H9 (cell line): ENCODE measurements at places on chromosomes 6 and 20.

GRCh38 chr20:59576216-59576953 lies 28.0 kb upstream of the PHACTR3 start:
- no peaks in the 10 kb centered on the region for H3K4me1 ChIP-seq
- no peak overlapping the region for H3K27ac ChIP-seq
- peaks cover 24% of the 10 kb centered on the region; the same call in 1 of the 2 replicates for H3K27me3 ChIP-seq
- peak; percentile 62 for DNase-seq
- H3K4me3 ChIP-seq: peak overlapping the region; percentile 46

DNA sequence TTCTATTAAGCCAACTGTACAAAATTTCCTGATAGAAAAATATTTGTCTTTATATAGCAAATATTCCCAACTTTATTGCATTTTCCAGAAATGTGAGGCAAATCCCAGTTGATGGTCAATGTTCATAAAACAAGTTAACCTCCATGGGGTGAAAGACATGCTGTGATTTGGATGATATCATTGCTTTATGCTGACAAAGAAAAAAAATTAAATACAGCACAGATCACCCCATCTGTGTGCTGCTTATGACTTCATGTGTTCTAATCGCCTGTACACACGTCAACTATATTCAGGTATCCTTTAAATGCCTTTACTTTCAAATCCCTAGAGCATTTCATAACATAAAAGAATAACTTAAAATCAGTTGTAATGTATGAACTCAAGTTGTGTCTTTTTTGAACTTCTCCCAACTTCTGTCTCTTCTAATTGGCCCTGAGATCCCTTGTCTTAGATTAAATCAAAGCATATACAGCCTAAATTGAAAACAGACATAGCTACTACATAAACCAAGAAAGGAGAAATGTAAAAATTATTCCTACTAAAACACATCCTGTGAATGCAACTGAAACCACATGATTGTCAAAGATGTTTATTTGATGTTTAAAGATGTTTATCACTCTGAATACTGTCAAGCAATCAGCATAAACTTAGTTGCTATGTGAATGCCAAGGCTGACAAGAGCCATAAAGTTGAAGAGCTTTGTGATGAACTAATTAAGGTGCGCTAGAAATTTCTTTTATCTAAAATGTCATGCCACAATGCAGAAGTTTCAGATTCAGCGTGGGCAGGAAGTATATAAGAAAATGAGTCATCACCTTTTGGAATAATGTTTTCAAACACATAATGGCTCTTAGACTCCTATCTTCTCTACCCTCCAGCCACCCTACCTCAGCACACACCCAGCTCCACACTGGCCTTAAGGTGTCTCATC lies 68.7 kb downstream of the FILIP1 start:
- H3K4me3 ChIP-seq: no peak overlapping the region
- no peaks in the 10 kb centered on the region for H3K36me3 ChIP-seq
- DNase-seq: no peak
- H3K27ac ChIP-seq: no peak overlapping the region
- no peaks in the 10 kb centered on the region for H3K4me1 ChIP-seq

- no peak overlapping the region for H3K4me3 ChIP-seq
- no peaks in the 10 kb centered on the region for H3K36me3 ChIP-seq
- no peaks in the 10 kb centered on the region for H3K4me1 ChIP-seq
- no peak for DNase-seq
Observed at GRCh38 chr6:134233180-134233955, 84.5 kb downstream of the SGK1 start.

DNA sequence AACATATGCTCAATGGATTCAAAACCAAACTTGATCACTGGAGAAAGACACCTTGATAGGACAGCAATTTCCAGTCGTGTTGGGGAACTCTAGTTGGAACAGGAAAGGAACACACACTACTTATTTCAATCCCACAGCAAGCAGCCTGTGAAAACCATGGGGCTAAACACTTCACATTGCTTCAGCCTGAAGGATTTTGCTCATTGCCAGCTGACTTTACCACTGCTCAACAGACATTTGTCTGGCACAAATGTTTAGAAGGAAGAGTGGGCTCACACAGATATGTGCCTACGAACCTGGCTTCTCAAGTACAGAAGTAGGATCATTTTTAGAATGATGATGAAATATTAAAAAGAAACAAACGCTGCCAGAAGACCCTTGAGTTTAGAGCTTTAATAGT lies 598.1 kb downstream of the PHF3 start:
- H3K27ac ChIP-seq: no peak overlapping the region
- no peaks in the 10 kb centered on the region for H3K4me1 ChIP-seq
- no peak overlapping the region for H3K4me3 ChIP-seq
- no peak for DNase-seq

- H3K27me3 ChIP-seq: no peaks in the 10 kb centered on the region
- H3K27ac ChIP-seq: no peak overlapping the region
- peaks cover 2% of the 10 kb centered on the region; the same call in 1 of the 2 replicates for H3K4me1 ChIP-seq
- H3K4me3 ChIP-seq: no peak overlapping the region
Observed at GRCh38 chr6:79416931-79417330, 120.3 kb downstream of the LCA5 start.

- no peak for DNase-seq
- no peaks in the 10 kb centered on the region for H3K27me3 ChIP-seq
- no peaks in the 10 kb centered on the region for H3K36me3 ChIP-seq
- peaks cover 5% of the 10 kb centered on the region; the same call in 1 of the 2 replicates for H3K4me1 ChIP-seq
Observed at GRCh38 chr6:97850458-97851212, 567.6 kb upstream of the MMS22L start.

DNA sequence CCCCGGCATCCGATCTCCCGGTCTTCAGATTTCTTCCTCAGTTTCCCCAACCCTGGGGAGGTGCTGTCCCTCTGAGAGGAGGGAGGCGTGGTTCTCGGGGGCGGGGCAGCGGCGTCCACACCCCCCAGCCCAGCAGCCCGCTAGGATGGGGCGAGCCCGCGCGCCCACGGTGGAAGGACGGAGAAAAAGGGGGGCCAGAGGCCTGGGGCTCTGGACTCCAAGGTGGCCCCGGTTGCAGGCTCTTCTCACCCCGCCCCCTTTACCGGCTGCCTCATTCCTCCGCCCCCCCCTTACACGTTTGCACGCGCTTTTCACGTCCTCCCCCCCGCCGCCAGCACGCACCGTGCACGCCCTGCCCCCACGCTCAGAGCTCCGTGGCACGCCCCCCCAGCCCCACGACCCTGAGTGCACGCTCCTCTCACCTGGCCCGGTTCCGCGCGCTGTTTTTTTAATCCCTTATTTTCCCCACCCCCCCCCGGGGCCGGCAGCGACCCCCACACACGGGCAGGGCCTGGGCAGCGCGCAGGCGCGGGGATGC lies 402 bp downstream of the ZBTB12 start:
- no peaks in the 10 kb centered on the region; the same call in 1 of the 2 replicates for H3K4me1 ChIP-seq
- H3K27ac ChIP-seq: no peak overlapping the region
- no peaks in the 10 kb centered on the region for H3K27me3 ChIP-seq
- H3K36me3 ChIP-seq: peaks cover 12% of the 10 kb centered on the region
- DNase-seq: no peak

GRCh38 chr6:119124079-119124824 lies 45.8 kb upstream of the FAM184A start:
- DNase-seq: no peak
- no peaks in the 10 kb centered on the region for H3K27me3 ChIP-seq
- H3K36me3 ChIP-seq: no peaks in the 10 kb centered on the region
- no peak overlapping the region for H3K27ac ChIP-seq

- H3K4me1 ChIP-seq: no peaks in the 10 kb centered on the region
- DNase-seq: no peak
- no peak overlapping the region for H3K4me3 ChIP-seq
Observed at GRCh38 chr20:24148372-24148771, 159.8 kb upstream of the GGTLC1 start.

DNA sequence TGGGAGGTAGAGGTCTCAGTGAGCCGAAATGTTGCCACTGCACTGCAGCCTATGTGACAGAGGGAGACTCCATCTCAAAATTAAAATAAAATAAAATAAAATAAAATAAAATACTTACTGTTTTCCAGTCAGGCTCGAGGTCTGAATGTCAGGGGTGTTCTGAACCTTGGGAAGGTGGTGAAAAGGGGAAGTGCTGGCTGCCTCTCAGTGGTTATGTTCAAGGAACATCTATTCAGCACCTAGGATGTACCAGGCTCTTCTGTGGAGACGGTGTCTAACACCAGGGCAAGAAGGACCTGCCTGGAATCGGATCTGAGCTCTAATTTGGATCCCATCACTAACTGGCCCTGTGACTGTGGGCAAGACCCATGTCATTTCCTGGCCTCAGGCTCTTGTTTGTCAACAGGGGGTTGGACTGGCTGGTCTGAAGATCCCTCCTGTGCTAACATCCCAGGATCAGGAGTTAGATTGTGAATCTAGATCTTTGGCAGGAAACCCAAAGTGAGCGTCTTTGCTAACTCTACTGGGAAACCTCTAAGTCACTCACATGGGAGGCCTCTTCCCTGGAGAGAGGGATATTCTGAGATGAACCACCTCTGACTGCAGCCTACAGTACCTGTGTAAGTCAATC lies 63.4 kb upstream of the SIRPG start:
- H3K27me3 ChIP-seq: peaks cover 12% of the 10 kb centered on the region; the same call in 1 of the 2 replicates
- H3K36me3 ChIP-seq: peaks cover 3% of the 10 kb centered on the region; the same call in 2 of the 3 replicates
- H3K27ac ChIP-seq: no peak overlapping the region
- H3K4me1 ChIP-seq: peaks cover 19% of the 10 kb centered on the region
- no peak overlapping the region for H3K4me3 ChIP-seq

DNA sequence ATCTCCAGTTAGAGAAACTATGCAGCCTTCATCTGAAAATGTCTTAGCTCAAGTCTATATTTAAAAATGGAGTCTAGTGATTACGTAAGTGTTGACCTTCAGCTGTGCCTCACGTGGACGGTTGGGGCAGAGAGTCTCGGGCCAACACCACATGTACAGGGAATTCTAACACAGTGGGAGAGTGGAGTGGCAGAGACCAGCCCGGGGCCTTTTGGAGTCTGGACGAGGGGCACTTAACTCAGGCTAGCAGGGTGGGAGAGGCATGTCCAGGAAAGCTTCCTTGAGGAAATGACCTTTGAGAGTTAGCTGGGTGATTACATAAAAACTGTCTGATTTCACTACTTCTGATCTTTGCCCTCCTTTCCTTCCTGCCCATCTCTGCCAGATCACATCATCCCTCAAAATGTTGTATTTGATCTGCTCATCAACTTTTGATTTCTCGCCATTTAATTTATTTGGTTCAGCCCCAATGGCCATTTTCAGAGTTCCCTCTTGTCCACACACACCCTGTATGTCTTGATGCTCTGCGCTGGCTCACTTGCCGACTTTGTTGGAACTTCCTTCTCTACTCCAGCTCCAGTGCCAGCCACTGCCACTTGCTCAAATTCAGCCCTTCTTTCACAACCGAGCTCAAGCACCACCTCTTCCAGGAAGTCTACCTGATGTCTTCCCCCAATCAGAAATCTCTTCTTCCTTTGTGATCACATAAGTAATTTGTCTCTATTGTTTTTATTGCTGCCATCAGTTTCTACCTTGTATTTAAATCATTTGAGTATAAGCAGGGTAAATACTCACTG lies 2.6 kb downstream of the ARMC2 start:
- H3K4me3 ChIP-seq: no peak overlapping the region
- no peak overlapping the region for H3K27ac ChIP-seq
- no peak for DNase-seq
- H3K36me3 ChIP-seq: peaks cover 14% of the 10 kb centered on the region; the same call in 2 of the 3 replicates

DNA sequence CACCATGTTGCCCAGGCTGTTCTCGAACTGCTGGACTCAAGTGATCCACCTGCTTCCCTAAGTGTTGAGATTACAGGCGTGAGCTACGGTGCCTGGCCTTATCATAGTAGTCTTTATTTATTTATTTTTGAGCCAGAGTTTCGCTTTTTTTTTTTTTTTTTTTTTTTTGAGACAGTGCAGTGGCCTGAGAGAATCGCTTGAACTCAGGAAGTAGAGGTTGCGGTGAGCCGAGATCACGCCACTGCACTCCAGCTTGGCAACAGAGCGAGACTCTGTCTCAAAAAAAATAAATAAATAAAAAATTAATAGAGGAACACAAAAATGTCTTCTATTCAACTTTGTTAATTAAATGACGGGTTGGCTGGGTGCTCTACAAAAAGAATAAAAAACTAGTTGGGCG lies 12.9 kb downstream of the MAPRE1 start:
- DNase-seq: no peak
- no peaks in the 10 kb centered on the region for H3K27me3 ChIP-seq
- H3K27ac ChIP-seq: no peak overlapping the region
- no peaks in the 10 kb centered on the region for H3K4me1 ChIP-seq
- H3K36me3 ChIP-seq: peaks cover 89% of the 10 kb centered on the region

DNA sequence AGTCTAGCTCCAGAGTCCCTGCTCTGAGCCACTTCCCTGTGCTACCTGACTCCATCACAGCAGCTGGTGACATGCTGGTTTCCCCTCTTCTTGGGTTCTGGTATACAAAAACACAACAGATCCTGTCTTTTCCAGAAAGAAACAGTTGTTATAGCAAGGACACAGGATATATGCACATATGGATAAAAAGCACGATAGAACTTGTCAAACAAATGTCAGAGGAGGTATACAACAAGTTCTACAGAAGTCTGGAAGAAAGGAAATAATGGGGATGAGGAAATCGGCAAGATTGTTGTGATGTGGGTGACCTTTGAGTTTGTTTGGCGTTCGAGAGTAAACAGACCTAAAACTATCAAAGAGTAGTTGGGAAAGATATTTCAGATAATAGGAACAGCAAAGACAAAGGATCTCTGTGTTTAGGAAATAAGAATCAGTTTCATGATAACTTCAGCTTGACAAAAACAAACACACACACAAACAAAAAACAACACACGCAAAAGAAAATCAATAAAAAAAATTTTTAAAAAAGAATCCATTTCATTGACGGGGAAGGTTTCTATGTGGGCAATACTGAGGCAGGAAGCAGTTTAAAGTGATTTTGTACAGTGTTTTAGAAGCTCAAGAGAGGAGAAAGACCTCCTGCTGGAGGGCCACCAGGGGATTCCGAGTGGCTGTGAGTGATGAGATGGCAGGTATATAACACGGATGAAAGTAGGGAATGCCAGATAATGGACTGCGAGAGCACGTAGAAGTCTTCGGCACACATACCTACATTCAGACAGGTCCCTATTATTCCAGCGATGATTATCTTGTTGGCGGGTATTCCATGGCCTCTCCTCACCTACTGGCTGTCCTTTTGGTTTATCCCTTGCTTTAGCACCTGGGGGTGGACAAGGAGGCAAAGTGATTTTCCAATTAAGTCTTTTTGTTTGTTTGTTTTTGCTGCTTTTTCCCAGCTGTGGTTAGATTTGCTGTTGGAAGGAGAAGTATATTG lies 174.9 kb downstream of the HS3ST5 start:
- H3K36me3 ChIP-seq: no peaks in the 10 kb centered on the region
- H3K27ac ChIP-seq: no peak overlapping the region
- H3K27me3 ChIP-seq: no peaks in the 10 kb centered on the region
- no peak for DNase-seq

GRCh38 chr6:15131651-15132061 lies 114.2 kb upstream of the JARID2 start:
- peaks cover 6% of the 10 kb centered on the region; the same call in 1 of the 2 replicates for H3K4me1 ChIP-seq
- DNase-seq: no peak
- no peaks in the 10 kb centered on the region for H3K27me3 ChIP-seq
- no peak overlapping the region for H3K4me3 ChIP-seq
- no peak overlapping the region for H3K27ac ChIP-seq
- H3K36me3 ChIP-seq: no peaks in the 10 kb centered on the region
